ENCODE measurements at places on chromosomes 16 and 17.
A peak's percentile ranks its signal among the peaks of the same experiment; 100 is the strongest.

DNA sequence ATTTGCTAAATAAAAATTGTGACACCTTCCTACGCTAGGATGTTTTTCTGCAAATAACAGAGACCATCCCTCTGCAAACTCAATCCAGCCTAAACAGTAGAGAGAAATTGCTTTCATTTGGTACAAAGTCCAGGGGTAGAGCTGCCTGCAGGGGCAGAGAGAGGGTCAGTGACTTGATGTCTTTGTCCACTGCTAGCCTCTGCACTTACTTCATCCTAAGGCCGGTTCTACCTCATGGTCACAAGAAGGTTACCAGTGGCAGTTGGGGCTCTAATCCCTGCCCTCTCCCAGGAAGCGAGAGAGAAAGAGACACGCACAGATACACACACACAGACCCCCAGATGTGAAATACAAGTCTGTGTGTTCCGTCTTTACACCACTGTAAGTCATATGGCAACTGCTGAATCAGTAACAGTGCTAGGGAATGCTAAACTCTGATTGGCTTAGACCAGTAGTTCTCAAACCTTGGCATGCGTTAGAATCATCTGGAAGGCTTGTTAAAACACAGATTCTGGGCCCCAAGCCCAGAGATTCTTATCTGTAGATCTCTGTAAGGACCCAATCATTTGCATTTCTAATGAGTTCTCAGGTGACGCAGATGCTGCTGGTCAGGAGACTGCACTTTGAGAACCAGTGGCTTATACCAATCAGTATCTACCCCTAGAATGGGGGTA, 13.1 kb upstream of the LPCAT2 start:
- no peak for DNase-seq

- peak; percentile 43 for DNase-seq
Measured at GRCh38 chr17:7842380-7843256, 8.6 kb downstream of the KDM6B start.

- DNase-seq, result no peak
Measured at GRCh38 chr16:1984347-1985225, 593 bp downstream of the GFER start.

DNA sequence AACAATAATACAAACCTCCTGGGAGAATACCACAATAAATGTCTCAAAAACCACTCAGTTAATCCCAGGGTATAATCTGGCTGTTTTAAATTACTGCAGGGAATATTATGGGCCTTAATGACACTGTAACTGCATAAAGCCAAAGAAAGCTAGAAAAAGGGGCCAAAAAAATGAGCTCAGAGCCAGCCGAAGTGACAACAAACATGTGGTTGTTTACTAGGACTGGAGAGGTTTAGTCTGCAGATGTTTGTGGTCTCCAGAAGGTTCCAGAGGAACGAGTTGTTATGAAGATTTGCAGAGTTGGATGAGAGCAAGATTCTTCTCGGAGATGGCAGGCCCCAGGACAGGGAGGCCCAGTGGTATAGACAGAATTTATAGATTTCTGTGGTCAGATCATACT, 97.1 kb upstream of the AKTIP start:
- DNase-seq, result no peak

- DNase-seq, result no peak
Measured at GRCh38 chr17:81499601-81499970, 13.0 kb downstream of the ACTG1 start.

- DNase-seq, result no peak
Measured at GRCh38 chr16:998211-998610, 16.6 kb downstream of the SOX8 start.

DNA sequence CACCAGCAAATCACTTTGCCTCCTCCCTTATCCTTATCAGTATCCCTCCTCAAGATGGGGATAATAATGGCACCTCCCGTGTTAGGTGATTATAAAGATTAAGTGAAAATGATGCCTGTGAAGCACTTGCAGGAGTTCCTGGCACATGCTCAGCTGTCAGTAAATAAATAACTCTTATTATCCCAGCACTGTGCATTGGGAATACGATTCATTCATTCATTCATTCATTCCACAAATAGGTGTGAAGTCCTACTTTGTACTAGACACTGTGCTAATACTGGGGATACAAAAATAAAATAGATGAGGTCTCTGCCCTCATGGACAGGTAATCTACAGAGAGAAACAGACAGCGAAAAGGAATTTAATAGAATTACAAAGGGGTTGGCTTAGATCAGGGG, 2.0 kb downstream of the XYLT2 start:
- DNase-seq, result no peak

GRCh38 chr17:73820686-73821448, 176.6 kb upstream of the SDK2 start:
- no peak for DNase-seq

DNA sequence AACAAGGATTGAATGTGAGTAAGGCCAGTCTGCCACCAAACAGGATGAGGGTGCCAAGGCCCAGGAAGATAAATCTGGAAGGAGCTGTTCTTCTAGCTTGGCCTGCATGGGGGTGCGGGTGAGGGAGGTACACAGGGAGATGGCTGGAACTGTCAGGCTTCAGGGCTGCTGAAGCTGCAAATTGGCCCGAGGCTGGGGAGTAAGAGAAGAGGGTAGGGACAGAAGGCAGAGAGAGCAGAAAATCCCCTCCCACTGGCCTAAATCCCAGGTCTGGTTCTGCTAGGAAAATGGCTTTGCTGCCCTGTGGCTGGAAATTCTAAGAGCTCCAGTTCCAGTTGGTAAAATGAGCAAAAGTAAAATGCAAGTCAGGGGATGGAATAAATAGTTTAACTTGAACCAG, 87.9 kb downstream of the CCDC182 start:
- DNase-seq, result no peak

DNA sequence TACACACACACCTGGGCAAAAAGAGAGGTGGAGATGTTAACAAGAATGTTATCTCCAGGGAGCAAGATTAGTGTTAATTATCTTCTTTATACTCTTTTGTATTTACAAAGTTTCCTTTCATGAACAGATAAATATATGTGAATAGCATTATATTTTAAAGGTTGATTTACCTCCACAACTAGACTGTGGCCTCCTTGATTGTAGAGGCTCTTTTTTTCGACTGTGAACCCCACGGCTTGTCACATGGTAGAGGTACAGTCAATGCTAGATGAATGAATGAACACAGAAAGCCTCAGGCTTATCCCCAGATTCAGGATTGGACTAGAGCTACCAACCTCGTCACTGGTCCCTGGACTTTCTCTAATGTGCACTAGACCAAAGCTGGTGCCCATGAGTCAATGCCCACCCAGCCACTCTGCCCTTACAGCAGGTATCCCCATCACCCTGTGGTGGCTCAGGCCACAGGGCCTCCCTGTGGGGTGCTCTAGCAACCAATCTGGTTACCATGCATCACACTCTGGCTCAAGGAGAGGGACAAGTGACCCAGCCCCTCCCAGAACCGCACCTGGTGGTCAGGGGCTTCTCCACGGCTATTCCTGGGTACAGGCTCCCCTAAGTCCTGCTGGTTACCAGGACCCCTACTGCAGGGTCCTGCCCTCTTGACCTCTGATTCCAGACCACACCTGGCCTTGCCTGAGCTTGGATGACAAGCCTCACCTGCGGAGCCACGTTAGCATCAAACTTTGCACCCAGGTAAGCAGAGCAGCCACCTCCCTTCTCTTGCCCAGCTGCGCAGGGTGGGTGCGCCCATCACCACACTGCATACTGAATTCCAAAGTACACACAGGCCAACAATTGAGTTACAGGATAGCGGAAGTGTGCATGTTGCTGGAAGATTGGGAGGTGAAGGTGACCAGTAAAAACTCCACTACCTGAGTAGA, 101.0 kb downstream of the CDYL2 start:
- no peak for DNase-seq

GRCh38 chr16:86573215-86573614, 5.1 kb upstream of the FOXL1 start:
- no peak for DNase-seq
